CD4-positive, alpha-beta T cell (primary cell): ENCODE measurements at places on chromosomes 3 and 15.

DNA sequence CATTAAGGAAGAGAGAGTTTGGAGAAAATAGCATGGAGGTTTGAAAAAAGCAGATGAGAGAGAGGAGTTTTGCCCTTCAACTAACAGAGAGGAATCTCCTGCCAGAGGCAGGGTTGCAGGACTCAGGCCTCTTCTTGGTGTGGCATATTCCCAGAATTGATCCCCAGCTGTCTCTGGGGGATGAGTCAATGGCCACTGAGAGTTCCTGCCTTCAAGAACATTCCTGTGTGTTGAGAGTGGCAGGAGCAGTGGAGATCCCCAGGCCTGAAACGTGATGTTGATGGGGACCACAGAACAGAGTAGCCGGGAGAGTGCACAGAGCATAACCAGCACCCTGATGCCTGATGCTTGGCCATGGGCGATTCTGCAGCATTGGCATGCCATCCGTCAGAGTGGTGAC, 348.4 kb upstream of the THBS1 start:
- no peaks in the 10 kb centered on the region for H3K36me3 ChIP-seq
- DNase-seq: no peak
- H3K4me3 ChIP-seq: no peak overlapping the region

DNA sequence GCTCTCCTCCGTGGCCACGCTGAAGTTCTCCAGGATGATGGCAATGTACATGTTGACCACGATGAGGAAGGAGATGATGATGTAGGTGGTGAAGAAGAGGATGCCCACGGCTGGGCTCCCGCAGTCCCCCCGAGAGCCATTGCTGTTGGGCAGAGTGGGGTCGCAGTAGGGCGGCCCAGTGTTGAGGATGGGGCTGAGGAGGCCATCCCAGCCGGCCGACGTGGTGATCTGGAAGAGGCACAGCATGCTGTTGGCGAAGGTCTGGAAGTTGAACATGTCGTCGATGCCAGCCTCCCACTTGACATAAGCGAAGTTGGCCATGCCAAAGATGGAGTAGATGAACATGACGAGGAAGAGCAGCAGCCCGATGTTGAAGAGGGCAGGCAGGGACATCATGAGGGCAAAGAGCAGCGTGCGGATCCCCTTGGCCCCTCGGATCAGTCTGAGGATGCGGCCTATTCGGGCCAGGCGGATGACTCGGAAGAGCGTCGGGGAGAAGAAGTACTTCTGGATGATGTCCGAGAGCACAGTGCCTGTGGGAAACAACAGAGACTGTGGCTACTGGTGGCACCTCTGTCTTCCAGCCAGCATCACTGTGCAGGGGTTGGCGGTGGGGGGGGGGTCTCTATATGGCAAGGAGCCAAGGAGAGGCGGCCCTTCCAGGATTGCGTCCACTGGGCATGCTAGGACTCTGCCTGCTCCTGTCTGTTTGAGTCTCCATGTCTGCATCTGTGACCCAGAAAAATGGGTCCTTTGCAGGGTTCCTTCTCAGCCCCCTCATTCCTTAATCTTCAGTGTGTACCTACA, 55.1 kb downstream of the EXOG start:
- H3K27ac ChIP-seq: no peak overlapping the region
- H3K4me1 ChIP-seq: no peaks in the 10 kb centered on the region
- H3K36me3 ChIP-seq: no peaks in the 10 kb centered on the region
- H3K27me3 ChIP-seq: no peaks in the 10 kb centered on the region
- no peak for DNase-seq
- no peak overlapping the region for H3K4me3 ChIP-seq

- no peaks in the 10 kb centered on the region for H3K27me3 ChIP-seq
- DNase-seq: no peak
- H3K27ac ChIP-seq: no peak overlapping the region
- no peak overlapping the region for H3K4me3 ChIP-seq
- H3K4me1 ChIP-seq: no peaks in the 10 kb centered on the region
These were observed 181.7 kb upstream of the SNTN start for GRCh38 chr3:63470745-63471144.

DNA sequence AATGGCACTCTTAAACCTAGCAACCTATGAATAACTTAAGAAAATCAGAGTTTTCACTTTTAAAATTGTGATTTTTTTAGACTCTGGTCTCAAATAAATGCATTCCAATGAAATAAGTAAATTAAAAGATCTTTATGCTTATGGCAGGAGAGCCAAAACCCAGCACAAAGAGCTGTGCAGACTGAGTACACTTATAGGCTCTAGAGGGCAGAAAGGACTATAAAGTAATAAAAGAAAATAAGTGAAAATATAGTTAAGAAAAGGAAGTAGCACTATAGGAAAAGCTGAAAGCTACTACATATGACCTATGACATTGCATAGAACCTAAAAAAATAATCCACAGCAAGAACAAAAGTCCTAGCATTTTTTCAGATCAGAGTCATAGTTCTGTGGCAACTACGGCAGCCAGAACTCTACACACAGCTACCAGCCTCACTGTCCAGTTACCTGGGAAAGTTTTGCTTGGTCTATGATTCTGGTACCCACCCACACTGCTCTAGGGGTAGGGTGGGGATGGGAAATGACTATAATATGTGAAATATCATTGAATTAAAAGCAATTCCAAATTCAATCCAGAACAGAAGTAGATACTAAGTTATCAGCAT, 30.5 kb downstream of the CLASP2 start:
- no peaks in the 10 kb centered on the region for H3K4me1 ChIP-seq
- no peak overlapping the region for H3K27ac ChIP-seq
- DNase-seq: no peak
- no peak overlapping the region for H3K4me3 ChIP-seq
- H3K36me3 ChIP-seq: peaks cover 17% of the 10 kb centered on the region
- no peaks in the 10 kb centered on the region for H3K27me3 ChIP-seq
